Putamen (tissue), 1 donor: ENCODE measurements at places on chromosomes 2 and 18.
A peak's percentile ranks its signal among the peaks of the same experiment; 100 is the strongest.

DNA sequence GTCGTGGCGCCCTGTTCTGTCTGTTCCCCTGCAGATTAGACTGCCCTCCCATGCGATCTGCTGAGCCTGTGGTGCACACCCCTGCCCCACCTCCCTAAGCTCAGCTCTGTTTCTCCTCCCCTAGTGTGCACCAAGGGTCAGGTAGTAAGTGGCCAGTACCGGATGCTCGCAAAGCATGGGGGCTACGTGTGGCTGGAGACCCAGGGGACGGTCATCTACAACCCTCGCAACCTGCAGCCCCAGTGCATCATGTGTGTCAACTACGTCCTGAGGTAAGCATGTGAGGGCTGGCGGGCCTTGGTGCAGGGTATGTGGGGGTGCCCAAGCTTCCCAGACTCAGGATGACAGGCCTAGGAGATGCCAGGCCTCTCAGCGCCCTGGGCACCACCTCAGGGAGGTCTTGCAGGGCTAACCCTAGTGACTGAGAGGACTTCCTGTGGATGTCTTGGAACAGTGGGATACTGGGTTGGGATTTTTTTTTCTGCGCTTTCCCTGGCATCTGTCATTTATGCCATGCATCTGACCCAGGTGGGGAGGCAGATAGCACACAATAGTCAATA is 78.4 kb downstream of the EPAS1 start:
- no peak for DNase-seq

DNA sequence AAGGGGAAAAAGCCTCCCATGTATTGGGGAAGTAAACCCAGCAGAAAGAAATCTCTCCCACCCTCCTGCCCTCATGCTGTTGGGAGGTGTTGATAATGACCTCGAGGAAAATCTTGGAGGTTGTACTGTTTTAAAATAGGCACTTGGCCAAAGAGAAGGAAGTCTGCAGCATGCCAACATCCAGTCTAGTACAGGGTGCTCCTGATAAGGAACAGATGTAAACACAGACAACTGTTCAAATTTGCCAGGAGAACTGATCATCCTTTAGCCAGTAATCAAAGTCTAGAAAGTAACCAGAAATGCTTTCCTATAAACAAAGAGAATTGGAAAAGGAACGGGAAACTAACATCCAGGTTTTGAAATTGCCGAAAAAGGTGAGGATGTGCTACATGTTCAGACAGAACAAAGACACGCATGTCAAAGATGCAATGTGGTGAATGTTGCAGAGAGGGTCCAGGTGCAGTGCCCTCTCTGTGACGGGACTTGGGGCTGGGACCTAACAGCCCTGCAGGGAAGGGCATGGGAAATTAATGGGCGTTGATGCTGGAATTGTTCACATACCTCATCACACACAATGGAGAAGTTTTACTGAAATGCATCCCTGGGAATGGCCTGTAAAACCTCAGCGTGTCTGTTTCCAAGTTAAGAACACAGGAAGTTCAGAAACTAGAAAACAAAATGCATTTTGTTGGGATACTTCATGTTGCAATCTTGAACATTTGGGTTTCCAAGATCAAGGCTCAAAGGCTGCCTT is 125.7 kb upstream of the RND3 start:
- no peak for DNase-seq

- DNase-seq, result no peak
Measured at GRCh38 chr2:225120186-225120585, 77.9 kb upstream of the DOCK10 start.

DNA sequence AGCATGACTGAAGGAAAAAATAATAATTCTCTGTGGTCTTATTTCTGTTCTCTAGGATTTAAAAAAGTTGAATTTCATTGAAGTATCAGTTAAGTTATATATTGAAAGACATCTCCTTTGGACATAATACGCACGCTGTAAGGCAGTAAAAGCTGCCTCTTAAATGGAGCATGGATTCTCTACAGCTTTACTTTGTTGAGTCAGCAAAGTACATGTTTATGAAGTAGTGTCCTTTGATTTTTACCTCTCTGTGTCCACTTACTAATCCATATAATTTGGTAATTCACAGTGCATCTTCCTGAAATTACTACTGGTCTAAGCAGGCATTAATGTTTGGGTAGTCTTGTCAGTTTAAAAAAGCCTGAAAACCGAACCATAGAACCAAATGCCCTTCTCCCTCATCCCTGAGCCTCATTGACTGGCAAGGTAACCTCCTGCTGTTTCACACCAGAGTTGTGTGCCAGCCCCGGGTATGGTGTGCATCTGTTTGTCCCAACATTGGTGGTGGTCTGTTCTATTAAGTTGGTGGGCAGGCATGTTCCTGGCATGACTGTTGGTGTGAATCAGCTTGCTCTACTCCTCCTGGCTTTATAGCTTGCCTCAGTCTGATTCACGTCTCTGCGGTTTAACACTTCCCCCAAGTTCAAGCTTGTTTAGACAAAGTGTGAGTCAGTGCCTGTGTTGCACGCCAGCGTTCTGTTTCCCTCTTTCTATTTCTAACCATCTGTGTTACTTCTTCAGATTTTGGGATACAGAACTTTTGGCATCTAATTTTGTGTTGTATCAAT is 71.0 kb upstream of the ITM2C start:
- peak; percentile 42 for DNase-seq

DNA sequence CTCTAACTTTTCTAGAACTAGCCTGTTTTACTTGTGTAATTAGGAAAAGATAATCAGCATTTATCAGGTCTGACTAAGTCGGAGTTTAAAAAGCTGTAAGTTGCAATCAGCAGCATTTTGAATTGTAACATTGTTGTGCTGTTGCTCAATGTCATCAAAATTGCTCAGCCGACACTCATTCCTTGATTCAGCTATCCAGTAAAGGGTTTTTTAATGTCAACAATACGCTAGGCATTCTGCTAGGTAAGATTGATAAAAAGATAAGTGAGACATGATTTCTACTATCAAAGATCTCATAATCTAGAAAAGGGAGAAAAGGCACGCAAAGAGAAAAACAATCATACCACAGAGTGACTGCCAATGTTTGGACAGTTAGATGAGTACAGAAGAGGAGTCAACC is 327.1 kb upstream of the CDH2 start:
- no peak for DNase-seq

GRCh38 chr2:85704800-85705679 is 10.9 kb downstream of the GNLY start:
- DNase-seq, result no peak

DNA sequence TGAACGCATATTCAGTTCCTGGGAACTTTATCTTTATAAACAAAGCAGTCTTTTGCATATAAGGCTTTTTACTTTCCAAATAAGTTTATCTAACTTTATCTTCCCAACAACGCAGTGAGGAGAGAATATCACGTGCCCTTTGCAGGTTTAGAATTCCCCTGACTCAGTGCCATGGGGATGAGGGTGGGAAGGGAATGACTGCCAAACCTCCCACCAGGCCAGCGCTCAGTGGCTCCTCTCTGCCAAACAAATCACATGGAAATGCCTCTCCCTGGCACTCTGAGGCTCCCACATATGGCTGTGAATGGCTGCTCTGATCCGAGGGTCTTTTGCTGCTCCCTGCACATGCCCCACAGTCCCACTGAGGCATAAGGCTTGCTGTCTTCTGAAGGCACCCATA is 158.3 kb downstream of the DNAH6 start:
- peak; percentile 0 for DNase-seq

DNA sequence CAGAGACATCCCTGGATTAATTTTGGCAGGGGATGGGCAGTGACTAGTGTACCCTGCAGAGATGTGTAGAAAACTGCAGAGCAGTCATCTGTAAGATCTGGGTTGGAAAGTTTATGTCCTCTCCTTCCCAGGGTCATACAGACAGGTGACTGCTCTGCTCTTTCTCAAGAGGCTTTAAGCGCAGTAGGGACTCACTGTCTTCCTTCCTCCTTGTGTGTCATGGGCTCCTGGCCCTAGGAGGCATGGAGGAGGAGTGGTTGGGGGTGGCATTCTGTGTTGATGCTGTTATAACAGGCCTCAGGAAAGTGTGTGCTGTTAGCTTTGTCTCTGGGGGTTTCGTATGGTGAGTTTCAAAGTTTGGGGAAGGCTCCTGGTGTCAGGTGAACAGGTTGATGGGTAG is 130.5 kb upstream of the MGAT5 start:
- no peak for DNase-seq

DNA sequence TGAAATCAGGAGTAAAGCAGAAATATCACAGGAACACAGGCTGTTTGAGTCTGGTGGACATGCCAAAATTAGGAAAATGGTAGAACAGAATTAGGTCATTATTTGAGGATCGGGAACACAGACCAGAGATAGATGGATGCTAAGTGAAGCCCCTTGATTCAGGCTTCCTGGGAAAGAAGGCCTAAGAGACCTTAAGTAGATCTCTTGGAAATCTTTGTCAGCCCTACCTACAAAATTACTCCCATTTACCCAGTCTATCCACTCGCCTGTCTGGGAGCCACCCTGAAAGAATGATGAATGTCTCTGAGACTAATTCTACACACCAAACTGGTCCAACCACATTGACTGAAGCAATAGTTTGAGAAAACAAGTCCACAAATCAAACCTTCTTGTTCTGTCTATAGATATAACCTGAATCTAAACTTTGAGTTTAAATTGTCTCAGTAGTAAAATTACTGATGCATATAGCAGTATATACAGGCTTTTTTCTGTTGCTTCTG is 36.6 kb upstream of the TANK start:
- DNase-seq, result no peak

DNA sequence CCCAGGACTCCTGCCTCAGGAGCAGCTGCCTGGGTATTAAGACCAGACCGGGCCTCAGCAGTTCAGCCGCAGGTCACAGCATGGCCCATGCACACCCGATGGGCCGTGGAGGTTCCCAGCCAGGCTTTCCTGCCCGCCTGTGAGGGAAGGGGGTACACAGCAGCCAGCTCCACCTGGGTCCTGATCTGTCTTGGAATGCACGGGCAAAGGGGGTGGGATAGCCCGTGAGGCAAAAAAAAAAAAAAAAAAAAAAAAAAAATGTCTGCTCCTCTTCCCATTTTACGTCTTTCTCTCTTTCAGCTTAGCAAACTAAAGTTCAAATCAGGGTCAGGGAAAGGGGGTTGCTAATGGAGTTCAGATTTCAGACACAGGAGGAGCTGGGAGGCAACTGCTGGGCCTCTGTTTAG is 385.2 kb downstream of the TNS1 start:
- no peak for DNase-seq

DNA sequence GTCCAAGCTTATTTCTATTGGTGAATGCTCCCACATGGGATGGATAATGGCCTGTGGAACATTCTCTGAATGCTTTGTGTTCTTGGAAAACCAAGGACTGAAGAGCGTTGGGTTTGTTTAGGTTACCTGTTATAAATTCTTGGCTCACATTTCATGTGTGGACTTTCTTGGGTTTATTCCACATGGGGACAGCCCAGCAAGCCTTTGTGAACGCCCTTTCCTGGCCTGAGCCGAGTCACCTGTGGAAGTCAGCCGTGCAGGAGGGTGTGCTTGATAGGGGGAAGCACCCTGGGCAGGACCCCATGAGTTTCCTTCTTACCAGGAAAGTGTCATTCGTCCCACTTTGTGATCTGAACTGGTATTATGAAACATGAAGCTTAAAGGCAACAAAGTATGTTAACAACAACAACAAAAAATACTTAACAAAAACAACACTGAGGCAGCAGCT is 4.1 kb downstream of the RAB31 start:
- DNase-seq, result no peak

DNA sequence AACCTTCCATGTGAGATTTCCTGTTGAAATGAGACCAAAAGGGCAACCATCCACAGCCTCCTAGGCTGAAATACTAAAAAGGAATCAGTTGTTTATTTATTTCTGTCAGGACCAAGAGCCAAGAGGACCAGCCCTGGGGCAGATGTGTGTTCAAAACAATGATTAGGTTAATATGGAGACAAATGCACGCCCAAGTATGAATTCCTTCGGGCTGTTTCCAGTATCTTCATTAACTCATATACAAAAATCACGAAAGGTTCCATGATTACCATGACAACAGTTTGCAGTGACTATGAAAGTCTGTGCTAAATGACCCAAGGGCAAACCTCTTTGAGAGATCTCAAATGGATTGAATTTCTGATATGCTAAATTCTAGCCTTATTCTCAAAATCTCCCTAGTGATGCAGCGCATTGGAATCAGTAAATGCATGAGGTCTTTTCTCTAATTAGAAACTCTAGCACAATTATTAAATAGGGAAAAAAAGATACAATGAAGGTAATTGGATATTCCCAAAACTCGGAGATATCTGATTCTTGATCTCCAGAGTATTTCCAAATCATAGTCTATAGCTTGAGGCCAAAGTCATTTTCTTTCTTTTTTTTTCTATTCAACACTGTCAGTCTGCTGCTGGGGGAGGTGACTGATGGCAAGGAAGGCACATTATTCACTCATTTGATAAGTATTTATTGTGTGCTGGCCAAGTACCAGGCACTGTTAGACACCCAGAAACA is 35.6 kb downstream of the VIT start:
- no peak for DNase-seq

- DNase-seq, result no peak
Measured at GRCh38 chr2:76174505-76174904, 463.8 kb upstream of the GCFC2 start.

- DNase-seq, result peak; percentile 45
Measured at GRCh38 chr18:48608581-48608980, 69.8 kb downstream of the CTIF start.

- DNase-seq, result no peak
Measured at GRCh38 chr2:18558458-18558857, 2.0 kb downstream of the RDH14 start.

- DNase-seq, result no peak
Measured at GRCh38 chr2:216215658-216216390, 106.7 kb downstream of the XRCC5 start.

GRCh38 chr2:119517433-119517832 is 6.8 kb downstream of the SCTR start:
- DNase-seq, result no peak

DNA sequence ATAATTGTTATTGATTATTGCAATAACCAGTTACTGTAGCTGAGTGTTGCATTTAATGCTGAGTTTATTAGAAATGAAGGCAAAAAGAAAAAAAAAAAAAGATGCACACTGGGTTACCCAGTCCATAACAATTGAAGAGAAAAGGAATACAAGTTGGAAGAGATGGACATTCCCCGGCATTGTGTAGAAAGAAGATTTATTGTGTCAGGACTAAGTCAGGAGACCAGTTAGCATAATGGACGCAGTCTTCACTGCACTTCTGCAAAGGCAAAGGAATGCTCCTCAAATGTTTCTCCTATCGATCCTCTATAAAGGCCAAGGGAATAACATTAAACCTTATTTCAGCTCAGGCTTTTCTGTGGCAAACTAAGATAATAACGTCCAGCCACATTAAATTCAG is 157.8 kb downstream of the INSIG2 start:
- no peak for DNase-seq

DNA sequence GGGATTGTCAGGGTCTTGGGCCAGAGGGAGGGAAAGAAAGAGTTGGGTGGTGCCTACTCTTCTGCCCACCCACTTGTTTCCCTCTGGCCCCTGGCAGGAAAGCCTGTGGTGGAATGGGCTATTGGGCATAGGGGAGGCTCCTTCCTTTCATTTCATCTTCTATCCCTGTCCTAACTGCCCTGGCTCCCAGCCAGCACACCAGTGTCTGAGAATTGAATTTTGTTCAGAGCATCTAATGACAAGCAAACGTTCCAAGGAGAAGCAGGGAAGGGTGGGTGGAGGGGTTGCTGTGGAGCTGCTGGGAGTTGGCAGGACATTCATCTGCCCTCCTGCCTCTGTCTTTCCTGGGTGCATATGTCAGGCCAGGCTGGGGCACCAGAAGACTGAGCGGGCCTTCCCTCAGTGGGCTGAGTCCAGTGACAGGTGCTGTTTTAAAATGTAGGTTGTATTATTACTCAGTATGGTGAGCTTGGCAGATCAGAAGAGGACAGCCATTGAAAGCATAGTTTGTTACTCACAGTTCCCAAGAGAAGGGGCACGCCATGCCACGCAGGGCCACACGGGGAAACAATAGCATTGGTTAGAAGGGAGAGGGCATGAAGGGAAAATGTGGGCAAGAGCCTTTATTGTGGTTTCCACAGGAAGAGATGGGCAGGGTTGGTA is 171.9 kb downstream of the ACOXL start:
- no peak for DNase-seq
